ENCODE measurements at places on chromosomes 2 and 18.
A peak's percentile ranks its signal among the peaks of the same experiment; 100 is the strongest.

DNA sequence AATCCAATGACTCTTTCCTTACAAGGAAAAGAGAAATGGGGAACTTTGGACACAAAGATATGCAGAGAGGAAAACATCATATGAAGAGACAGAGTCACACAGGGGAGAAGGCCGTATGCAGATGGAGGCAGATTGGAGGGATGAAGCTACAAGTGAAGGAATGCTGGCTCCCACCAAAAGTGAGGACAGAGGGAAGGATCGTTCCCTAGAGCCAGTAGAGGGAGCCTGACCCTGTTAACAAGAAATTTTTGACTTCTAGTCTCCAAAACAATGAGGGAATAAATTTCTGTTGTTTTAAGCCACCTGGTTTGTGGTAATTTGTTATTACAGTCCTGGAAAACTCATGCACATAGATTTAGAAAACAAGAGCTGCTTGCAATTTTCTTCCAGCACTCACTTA is 169.3 kb downstream of the PMAIP1 start:
- no peak for DNase-seq

GRCh38 chr2:233017947-233018346 is 4.9 kb upstream of the NGEF start:
- DNase-seq, result no peak

DNA sequence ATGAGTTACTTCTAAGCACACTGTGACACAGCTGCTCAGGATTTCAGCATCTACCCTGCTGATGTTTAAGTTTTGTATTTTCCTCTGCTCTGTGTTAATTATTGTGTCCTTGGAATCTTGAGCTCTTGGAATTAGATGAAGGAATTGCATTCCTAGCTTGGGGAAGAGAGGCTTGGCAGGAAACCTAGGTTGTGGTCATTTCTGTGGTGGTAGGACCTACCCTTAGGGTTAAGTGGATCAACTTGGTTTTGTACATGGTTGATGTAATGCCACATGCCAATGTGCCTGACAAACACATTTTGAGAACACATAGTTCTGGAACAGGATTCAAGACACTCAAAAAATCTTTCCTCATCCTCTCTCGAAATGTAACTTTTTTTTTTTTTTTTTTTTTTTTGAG is 264.5 kb upstream of the MEX3C start:
- no peak for DNase-seq

- no peak for DNase-seq
Measured at GRCh38 chr2:84442888-84443287, 16.2 kb downstream of the SUCLG1 start.

GRCh38 chr2:109195193-109196045 is 66.4 kb downstream of the SH3RF3 start:
- no peak for DNase-seq

DNA sequence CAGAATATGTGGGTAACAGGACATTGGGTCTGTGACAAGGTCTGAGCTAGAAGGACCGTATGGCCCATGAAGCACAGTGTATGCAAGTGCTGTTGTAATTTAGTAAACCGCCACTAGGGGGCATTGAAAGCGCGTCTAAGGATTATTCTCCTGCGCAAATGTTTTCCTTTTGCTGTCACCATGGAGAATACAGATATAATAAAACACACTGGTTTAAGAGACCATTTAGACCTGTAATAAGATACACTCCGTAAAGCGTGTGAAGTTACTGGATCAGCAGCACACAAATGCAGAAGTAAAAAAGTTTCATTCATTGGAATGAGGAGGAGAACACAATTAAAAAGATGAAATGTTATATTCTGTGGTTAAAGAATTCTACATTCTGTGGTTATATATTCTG is 272.4 kb downstream of the AGAP1 start:
- peak; percentile 77 for DNase-seq

Data from COLO829 (cell line).